Activated naive CD4-positive, alpha-beta T cell (primary cell): ENCODE measurements at places on chromosomes 5 and 9.

- DNase-seq, result no peak
These were observed 439.1 kb downstream of the NR2F1-AS1 start for GRCh38 chr5:93141969-93142368.

DNA sequence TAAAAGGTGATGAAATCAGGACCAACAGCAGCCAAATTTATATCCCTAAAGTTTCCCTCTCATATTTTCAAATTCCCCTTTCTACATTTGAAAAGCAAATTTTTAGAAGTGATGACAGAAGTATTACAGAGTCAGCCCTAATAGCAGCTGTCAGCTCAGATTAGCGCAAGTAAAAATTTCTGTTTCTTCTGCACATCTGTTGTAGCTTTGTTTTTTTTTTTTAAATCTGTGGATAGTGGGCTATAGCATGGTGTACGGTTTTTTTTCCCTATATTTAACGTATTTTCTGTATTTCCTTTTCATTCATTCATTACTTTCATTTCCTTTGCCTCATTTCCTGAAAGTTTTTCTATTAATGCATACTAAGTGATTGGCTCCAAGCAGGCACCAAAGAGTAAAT, 99.1 kb downstream of the MACIR start:
- DNase-seq, result no peak

- no peak for DNase-seq
These were observed 183.7 kb downstream of the HCN1 start for GRCh38 chr5:45512521-45512920.

DNA sequence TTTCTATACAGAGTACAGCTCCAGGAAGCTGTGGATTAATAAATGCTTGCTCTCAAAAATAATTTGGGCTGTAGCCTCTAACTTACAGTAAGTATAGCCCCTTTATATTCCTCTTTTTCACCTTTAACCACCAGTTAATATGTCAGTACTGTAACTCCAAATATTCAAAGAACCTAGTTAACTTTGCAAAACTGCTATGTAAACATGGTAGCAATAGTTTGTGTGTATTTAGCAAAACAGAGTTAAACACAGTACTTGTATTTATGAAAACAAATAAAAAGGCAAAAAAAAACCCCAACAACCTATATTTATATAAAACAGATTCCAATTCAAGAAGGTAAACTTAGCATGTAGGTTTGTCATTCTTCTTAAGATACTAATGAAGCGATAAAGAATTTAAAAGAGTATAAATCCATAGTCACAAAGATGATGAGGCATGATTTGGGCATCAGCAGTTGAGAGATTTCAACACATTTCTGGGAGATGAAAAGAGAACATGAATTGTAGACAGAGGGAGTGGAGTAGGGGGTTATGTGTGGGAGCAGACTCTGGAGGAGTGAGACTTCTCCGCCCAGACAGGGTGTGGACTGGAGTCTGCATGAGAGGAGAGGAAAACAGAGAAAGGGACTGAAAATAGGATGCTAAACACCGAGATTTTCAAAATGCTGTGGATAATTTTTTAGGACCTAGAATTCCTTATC, 47.0 kb upstream of the F2RL1 start:
- no peak for DNase-seq

GRCh38 chr5:159345336-159345735, 15.0 kb upstream of the IL12B start:
- DNase-seq, result no peak

DNA sequence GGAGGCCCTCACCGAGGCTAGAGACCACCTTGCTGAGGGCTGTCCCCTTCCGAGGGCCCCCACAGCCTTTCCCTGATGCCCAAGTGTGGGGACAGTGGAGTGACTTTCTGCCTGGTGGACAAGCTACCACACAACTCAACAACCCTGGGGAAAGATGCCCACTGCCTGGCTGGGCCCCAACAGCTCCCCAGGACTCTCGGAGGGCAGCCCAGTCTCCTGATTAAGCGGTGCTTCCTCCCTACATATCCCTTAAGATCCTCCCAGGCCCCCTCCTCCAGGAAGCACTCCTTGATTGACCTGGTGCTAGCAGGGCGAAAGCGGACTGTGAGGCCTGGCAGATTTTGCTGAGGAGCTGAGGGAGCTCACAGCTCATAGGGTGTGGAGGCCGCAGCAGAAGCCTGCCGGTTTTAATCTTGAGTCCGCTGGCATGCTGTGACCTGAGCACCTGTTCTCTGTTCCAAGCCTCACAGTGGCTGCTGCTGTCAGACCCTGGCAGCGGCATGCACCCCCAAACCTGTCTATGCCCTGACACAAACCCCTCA, 2.2 kb downstream of the NSMF start:
- no peak for DNase-seq

- DNase-seq, result no peak
These were observed 3.7 kb upstream of the DNAJC25 start for GRCh38 chr9:111627260-111627963.

- no peak for DNase-seq
These were observed 83.5 kb upstream of the MINAR2 start for GRCh38 chr5:129664336-129664937.

GRCh38 chr5:178259623-178260536, 27.3 kb upstream of the PHYKPL start:
- DNase-seq, result no peak

- no peak for DNase-seq
These were observed 96.4 kb upstream of the EDIL3 start for GRCh38 chr5:84480873-84481637.
